ENCODE measurements at places on chromosomes 12 and 14.

- DNase-seq, result no peak
These were observed 49.8 kb downstream of the SLC6A12 start for GRCh38 chr12:164207-164606.

- DNase-seq, result no peak
These were observed 28.5 kb downstream of the CD9 start for GRCh38 chr12:6228535-6229223.

- DNase-seq, result no peak
These were observed 76.7 kb downstream of the NCOR2 start for GRCh38 chr12:124490584-124491305.

DNA sequence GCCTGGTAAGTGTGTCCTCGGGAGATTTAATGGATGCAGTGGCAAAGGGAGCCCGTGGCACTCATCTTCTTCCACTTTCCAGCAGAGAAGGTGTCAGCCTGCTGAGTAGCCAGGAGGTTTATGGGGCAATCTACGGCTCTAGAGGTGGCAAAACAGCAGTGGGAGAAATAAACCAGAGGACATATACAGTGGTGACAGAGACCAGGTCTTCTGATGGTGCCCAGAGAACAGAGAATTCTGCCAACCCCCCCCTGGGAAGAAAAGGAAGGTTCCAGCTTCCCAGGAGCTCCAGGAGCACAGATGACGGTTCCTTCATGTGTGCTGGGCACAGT, 43.0 kb downstream of the SMIM41 start:
- DNase-seq, result no peak

GRCh38 chr14:34693228-34693939, 21.0 kb downstream of the CFL2 start:
- DNase-seq, result no peak

DNA sequence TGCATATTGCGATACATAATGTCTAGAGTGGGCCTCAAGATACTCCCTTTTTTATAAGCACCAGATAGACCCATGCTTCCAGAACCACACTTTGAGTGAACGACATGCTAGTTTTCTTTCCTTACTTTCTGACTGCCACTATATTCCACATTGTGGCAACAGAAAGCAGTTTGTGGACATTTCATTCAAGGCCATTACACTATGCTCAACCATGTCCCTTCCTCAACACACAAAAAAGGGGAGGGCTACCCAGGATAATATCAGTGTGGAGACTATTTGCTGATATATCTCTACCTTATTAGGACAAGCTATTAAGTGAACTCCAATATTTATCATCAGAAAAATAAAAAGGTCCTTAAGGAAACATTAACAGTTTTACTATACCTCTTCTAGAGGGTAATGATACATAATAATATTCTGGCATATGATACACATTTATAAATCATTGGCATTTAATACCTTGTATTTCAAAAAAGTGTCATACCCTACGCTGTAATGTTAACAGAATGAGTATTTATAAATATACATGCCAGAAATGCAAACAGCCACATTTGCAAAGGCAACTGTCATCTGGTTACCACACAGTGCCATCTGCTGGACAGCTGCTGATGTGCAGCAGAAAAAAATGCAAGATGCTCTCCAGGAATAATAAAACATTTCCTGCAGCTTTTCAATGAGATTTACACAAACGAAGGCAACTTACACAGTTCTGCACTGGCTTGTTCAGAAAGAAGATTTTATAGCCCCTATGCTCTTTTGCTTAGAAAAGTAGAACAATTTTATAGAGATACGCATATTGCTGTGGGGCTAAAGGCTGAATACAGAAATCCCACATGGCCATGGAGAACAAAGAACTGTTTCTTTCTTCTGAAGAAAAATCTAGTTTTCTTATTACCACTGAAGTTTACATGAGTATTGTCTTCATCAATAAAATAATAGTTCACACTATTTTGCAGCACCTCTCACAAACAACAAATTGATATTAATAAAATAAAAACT, 182.2 kb upstream of the GRIP1 start:
- DNase-seq, result peak; percentile 13

DNA sequence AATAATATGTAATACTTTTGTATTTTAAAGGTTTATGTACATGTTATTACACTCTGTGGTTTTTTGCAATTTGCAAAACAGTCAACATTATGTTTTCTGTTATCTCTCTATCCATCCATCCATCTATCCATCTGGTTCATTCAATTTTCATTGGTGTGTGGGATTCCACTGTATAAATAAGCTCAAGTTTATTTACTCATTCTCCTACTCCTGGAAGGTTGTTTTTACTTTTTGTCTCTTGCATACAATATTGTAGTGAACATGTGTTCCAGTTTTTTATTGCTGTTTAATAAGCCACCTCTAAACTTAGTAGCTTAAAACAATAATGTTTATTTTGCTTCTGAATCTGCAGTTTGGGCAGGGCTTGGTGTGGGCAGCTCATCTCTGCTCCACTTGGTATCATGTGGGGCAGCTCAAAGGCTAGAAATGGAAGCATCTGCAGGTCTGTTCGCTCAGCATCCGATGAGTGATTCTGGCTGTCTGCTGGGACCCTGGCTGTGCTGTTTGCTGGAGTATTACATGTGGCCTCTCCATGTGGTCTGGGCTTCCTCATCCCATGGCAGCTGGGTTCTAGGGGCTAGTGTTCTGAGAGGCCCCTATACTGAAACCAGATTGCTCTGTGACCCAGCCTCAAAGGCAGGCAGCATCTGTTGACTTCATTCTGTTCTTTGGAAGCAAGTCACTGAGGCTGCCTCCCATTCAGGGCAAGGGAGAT, 98.8 kb downstream of the SLC25A47 start:
- DNase-seq, result no peak

DNA sequence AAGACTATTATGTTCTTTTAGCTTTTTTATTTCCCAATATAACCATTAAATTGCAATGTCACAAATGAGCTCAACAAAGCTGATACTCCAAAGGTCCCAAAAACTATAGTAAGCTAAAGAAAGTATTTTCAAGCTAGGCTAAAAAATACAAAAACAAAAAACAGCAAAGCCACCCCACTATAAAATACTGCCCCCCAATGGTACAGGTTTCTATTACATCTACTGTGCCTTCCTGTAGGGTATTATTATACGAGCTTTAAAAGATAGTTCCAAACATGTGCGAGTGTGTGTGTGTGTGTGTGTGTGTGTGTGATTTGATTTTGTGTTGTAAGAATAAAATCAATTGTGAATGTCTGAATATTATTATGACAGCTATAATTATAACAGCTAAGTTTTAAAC, 1.1 kb downstream of the IFNG start:
- no peak for DNase-seq

- no peak for DNase-seq
These were observed 80.5 kb upstream of the GARIN6 start for GRCh38 chr12:99567072-99567471.

DNA sequence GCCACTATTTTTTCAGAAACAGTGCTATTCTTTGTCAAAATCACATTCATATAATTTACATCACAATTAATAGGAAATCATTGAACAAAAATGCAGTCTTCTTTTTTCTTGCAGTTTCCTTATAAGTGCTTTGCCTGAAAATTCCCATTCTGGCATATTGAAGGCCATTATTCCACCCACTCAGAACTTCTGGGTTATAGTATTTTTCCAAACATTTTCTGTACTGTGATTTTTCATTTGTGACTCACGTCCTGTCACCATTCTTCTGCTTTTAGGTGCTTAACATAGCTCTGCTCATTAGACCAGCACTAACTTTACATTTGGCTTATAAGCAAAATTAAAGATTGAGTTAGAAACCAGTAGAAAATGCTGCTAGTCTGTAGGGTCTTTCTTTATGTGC, 241.0 kb upstream of the NPAS3 start:
- DNase-seq, result no peak

DNA sequence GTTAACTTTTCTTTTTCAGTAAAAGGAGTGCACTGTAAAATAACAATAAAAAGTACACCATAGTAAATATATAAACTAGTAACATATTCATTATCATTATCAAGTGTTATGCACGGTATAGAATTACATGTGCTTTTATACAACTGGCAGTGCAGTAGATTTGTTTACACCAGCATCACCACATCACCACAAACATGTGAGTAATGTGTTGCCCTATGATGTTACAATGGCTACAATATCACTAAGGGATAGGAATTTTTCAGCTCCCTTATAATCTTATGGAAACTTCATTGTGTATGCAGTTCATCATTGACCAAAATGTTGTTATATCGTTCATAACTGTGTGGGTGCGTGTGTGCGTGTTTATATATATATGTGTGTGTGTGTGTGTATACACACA, 23.5 kb upstream of the NEDD1 start:
- no peak for DNase-seq

Data from activated naive CD4-positive, alpha-beta T cell (primary cell).